CD4-positive, alpha-beta T cell treated with Interleukin-15 for 1 hour (primary cell): ENCODE measurements at places on chromosomes 13 and 19.

- DNase-seq: no peak
These were observed 96.7 kb upstream of the DIAPH3 start for GRCh38 chr13:60260440-60260839.

GRCh38 chr13:98384739-98385138, 192.2 kb downstream of the STK24 start:
- DNase-seq: no peak

- DNase-seq: no peak
These were observed 28.8 kb upstream of the SEMA6B start for GRCh38 chr19:4588291-4588761.

- no peak for DNase-seq
These were observed 66.1 kb upstream of the FRY start for GRCh38 chr13:31965361-31966066.

- DNase-seq: no peak
These were observed 2.2 kb upstream of the S1PR5 start for GRCh38 chr19:10519421-10519820.

DNA sequence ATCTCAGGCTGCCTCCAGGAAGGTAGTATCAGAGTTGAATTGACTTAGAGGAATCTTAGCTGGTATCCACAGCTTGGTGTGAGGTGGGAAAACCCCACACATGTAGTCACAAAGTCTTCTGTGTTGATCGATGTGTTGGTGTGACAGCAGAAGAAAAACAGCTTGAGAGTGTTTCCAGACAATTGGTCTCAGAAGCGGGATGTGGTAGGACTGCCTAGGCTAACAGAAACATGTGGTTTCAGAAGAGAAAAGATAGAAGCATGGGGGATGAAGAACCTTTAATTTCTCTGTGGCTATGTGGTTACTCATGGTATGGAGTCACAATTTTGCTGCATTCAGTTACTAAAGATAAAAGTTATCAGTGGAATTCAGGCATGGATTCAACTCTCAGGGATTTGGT, 134.7 kb upstream of the SLITRK5 start:
- DNase-seq: no peak

DNA sequence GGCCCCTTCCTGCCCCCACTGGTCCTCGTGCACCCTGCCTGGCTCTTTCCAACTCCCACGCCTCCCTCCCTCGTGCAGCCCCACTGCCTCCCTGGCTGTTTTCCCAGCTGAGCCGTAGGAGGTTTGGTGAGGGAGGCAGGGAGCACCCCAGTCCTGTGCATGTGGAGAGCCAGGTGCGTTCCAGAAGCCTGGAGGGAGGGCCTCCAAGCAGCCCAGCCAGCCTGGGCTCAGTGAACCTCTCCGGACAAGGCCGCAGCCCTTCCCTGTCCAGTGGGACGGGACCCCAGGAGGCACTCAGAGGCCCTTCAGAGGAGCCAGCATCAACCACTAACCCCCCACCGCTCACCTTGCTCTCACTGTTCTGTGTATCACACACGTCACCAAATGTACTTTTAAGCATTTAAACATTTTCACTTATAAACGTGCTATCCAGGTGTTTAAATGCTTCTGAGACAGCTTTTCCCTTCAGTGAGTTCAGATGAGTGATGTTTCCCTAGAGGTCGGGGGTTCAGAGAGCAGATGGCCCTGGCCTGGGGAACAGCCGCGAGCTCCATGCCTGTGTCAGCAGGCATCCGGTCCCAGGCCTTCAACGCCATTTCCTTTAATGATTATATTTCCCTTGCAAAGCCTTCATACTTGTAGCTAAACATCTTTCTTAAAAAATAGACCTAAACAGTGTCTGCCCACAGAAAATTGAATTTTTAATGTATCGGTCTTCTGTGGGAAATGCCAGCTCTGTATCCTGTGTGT, 122.6 kb downstream of the ATP11A start:
- DNase-seq: no peak

GRCh38 chr19:36363845-36364244, 15.2 kb downstream of the ZFP14 start:
- no peak for DNase-seq

- DNase-seq: no peak
These were observed at the start of gene ENOX1 for GRCh38 chr13:43786766-43787517. ENOX1 (minus strand) TSS chr13:43786972.

DNA sequence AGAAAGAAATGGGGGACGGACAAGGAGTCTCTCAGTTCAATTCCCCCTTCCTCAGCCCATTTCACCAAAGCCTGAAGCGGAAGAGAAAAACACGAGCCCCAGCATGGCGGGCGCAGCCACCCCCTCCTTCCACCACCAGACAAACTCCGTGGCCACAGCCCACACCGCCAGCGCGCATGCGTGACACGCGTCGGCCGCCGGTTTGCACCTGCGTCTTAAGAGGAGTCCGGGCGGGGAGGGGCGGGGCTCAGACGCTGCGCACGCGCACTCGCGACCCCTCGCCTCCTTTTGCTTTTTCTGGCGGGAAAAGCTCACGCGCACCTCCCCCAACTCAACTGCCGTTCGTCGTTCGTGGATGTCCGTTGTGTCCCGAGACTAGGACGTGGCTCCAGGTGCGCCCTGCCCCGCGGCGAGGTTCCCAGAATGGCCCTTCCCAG, at the start of gene KASH5:
KASH5 (plus strand) TSS at position 314 of the 437 bp plus-strand sequence. CDS start 2,635 bp downstream, outside the sequence.
- peak; percentile 92 for DNase-seq

DNA sequence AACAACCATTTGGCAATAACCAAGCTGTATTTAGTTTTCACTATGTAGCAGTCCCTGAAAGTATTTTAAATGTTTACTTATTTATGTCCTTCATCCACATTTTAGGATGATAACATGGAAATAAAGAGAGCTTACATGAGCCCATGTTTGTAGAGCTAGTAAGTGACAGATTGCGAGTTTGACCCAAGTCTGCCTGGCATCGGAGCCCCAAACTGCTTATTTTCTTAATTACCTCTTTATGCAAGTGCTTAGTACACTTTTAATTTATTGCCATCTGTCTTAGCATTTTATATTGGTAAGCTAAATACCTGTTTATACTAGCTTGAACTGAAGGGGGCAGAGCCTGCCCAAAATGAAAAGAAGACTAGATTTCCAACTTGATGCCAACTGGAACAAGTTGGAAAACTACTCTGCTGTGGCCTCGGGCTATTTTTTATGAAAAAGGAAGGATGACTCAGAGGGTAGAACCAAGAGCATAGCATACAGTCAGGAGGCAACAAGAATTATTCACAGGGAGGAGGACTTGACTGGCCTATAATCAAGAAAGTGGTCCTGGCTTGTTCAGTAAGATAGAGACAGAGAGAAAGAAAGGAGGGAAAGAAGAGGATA, 150.2 kb downstream of the NDFIP2 start:
- no peak for DNase-seq

- DNase-seq: peak; percentile 60
These were observed 7.7 kb downstream of the PNMA8B start for GRCh38 chr19:46487802-46488445.

DNA sequence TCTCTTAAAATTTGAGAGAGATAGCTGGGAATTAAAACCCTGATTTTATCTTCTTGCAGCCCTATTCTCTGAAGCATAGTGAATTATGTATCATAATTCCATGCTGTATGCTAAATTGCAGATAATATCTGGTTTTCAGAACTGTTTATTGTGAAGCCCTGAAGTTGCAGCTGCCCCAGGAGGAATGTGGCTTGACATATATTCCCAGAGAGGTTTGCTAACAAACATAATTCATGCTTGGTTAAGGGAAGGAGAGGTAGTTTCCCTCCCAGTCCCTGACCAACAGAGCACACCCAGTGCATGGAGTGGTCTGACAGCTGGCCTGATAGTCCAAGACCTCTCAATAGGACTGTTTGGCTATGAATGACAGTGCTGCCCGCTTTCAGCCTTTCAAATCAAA, 500.6 kb upstream of the MIR17HG start:
- no peak for DNase-seq

- peak; percentile 41 for DNase-seq
These were observed 11.4 kb downstream of the ETFB start for GRCh38 chr19:51354742-51355148.

DNA sequence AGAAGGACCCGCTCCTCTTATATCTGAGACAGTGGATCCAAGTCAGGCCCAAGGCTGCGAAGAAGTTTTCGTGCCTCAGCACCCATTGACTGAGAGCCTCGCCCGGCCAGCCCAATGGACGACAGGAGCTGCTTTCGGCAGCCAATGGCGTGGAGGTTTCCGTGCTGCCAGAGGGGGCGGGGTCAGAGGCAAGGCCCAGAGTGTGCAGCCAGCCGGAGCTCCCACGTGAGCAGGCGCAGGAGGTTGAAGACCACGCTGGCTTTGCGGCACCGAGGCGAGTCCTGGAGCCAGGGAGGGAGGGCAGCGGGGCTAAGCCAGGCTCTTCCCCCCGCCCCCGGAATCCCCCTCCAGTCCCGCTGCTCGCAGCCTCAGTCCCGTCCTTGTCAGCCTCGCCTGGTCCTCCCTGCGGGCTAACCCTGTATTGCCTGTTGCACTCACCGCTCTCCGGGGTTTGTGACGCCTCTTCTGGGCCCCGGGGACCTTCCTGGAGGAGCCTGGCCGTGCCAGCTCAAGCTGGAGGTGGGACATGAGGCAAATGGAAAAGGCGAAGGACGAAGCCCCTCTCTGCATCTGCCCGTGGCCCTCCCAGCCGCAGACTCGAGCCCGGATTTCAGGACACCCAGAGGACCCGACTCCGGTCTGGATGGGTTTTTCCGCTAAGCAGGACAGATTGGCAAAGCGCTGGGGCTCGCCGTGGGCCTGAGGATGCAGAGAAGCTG, 1.5 kb downstream of the IFNL4 start:
- peak; percentile 31 for DNase-seq

DNA sequence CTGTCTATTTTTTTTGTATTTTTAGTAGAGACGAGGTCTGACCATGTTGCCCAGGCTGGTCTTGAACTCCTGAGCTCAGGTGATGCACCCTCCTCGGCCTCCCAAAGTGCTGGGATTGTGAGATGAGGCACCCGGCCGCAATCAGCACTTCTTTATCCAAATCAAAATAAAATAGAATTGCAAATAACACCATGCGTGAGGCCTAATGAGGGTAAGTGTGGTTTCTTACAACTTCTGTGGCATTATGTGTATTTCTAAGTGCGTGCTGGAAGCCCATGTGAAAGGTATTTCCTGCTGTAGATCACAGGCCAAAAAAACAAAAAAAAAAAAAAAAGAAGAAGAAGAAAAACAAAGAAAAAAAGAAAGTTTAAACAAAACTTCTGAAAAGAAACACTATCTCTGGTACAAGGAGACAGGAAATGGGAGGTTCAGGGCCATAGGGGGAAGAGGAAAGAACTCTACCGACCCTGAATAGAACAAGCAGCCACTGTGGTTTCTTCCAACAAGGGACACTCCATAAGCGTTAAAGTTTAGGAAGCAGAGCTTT, 3.0 kb upstream of the GRAMD1A start:
- peak; percentile 32 for DNase-seq

- DNase-seq: no peak
These were observed 24.8 kb upstream of the NAXD start for GRCh38 chr13:110590577-110590976.

GRCh38 chr19:39870171-39870971, 24.2 kb upstream of the FBL start:
- DNase-seq: no peak

- DNase-seq: no peak
These were observed 66.0 kb upstream of the DOCK9 start for GRCh38 chr13:99043831-99044231.

DNA sequence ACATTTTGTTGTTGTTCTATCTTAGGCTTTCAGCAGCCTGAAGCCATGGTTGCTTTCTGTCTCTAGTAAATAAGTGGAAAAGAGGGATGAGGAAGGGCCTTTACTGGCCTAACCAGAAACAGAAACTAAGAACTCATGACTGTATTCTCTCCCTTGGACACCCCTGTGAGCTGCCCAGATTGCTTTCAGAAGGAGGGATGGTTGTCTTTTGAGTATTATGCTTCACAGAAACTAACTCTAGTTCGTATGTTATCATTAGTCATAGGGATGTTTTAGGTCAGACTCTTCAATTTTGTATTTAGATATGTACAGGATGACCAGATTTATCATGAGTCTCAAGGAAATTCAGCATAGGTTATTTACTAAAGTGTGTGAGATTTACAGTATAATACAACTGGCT, 17.5 kb downstream of the BORA start:
- no peak for DNase-seq

DNA sequence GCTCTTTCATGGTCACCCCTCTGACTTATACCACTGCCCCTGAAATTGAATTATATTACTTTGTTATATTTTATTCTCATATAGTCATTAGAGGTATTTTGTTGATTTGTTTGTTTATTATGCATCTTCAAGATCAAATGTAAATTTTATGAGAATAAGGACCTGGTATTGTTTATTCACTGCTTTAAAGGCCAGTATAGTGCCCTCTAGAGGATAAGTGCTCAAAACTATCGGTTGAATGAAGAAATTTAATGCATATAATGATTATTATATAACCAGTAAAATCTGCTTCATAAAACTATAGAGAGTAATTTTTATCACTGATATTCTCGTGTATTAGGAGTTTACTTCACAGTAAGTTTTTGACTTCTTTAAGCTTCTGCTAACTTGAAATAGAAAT, 1401.9 kb downstream of the SLITRK1 start:
- no peak for DNase-seq

GRCh38 chr19:56622374-56622773, 20.6 kb upstream of the SMIM17 start:
- DNase-seq: no peak

- DNase-seq: no peak
These were observed 15.9 kb upstream of the ZNF208 start for GRCh38 chr19:22026687-22027086.

DNA sequence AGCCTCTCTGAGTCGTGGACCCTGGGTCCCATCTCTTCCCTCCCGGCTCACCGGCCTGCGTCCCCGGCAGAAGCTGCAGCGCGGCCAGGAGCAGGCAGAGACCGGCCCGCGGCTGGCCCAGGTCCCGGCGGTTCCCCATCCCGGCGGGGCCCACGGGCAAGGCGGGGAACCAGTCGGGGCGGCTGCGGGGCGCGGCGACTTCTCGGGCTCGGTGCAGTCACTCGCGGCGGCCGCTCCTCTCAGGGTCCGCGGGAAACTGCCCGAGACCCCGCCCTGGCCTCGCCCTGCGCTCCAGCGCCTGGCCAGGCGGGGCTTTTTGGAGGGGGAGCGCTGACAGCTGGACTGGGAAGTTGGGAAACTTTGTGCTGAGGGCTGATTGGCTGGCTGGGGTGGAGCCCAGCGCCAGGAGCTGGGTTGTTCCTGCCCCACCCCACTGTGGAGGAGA, at the start of gene COL5A3:
COL5A3 (minus strand) TSS at position 258 of the 445 bp plus-strand sequence; CDS start at position 139, 119 bp downstream.
- no peak for DNase-seq

DNA sequence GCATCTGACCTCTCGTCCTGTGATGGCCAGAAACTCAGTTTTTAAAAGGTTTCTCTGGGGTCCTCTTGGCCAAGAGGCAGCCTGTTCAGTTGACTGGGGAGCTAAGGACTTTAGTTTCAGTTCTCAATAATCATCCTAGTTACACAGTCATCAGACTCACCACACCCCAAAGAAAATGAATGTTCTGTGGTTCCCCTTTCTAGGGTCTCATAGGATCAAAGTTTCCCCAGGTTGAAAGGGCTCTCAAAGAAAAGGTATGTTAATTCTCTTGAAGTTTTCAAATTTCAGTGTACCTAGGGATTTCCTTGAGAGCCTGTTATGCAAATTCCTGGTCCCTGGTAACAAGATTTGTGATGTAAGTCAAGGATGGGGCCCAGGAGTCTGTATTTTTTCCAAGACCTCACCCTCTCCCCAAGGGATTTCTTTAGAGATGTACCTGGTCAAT, 94.9 kb downstream of the FAM216B start:
- DNase-seq: peak; percentile 30

GRCh38 chr13:74217811-74218210, 83.6 kb upstream of the KLF12 start:
- DNase-seq: no peak
